ENCODE measurements at places on chromosomes 12 and 14. TPM values are rescaled to one million over a fixed set of nuclear protein-coding genes. Genes with fewer than 3 reads are reported as not detected.

RFLNA gene
- not detected for total RNA-seq

AKAP6 gene
- 0.50 TPM for total RNA-seq

SLC5A8 gene
- not detected for total RNA-seq

- DNase-seq: no peak
These were observed 148.1 kb upstream of the C14orf180 start for GRCh38 chr14:104431351-104431928.

DNA sequence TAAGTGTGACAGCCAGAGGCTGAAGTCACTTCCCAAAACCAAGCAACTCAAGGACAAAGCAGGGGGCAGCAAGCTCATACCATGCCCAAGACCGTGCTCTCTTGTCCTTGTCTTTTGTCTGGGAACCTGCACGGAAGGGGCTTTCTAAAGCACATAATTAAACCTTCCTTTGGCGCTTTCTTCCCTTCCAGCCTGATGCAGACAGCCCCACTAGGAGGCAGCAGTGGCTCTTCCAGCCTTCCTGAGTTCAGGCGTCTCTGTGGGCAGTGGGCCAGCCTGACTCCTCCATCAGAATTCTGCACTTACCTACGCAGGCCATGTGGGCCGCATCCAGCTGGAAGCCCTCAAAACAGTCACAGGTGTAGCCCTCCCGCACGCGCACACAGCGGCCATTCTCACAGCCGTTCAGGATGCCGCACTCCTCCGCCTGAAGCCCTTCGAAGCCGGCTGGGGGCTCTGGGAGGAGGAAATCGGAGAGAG, 7.6 kb downstream of the ISCA2 start:
- DNase-seq: peak; percentile 30

GRCh38 chr12:53036802-53037201, 13.1 kb upstream of the TNS2 start:
- DNase-seq: no peak

DNA sequence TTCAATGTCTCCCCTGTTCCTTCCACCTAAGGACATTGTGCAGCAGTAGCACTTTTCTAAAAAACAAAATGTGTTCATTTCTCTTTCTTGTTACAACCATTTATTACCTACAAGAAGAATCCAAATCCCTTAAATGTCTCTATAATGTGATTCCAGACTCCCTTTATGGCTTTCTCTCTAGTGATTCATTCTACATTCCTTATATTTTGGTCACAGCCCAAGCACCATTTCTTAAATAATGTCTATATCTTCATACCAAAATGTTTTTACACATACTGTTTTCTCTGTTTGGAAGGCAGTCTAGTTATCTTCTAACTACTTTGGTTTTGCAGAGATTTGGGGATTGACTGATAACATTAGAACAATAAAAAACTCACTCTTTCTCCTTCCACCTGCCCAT, 1037.3 kb upstream of the FLRT2 start:
- no peak for DNase-seq

GRCh38 chr14:31489691-31490090, 1.9 kb upstream of the GPR33 start:
- DNase-seq: no peak

GRCh38 chr12:44603701-44604100, 272.4 kb downstream of the NELL2 start:
- DNase-seq: no peak

- DNase-seq: no peak
These were observed 4.5 kb upstream of the NFYB start for GRCh38 chr12:104142543-104142942.

DNA sequence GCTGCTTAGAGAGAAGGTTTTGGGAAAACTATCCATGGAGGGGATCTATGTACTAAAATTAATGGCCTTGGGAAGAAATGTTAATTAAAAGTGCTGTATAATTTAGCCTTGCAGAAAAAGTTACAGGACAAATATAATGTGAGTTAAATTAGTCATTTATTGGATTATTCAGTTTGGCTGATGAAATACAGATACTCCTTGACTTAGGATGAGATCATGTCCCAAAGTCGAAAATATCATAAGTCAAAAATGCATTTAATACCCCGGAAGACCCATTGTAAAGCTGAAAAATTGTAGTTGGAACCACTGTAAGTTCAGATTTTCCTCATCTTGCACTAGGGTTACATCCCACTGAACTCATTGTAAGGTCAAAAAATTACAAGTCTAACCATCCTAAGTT, 9.7 kb downstream of the RTRAF start:
- no peak for DNase-seq

- DNase-seq: no peak
These were observed 1.0 kb upstream of the GPD1 start for GRCh38 chr12:50102646-50103309.

DNA sequence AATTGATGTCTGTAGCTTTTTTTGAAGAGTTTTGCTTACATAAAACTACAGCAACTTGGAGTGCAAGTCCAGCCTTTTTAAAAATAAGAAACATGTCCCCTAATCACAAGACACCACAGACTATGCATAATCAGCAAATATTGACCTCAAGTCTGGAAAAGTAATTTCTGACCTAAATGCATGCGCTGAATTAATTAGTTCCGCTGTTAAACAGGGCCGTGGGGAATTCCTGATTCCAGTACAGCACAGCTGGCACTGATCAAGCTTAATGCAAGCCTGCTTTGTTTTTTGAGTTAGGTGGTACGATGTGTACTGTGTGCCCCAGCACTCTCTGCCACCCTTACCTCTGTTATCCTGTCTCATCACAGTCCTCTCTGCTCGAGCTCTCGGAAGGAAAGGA, 9.2 kb downstream of the MLH3 start:
- no peak for DNase-seq

LMNTD1 gene
- total RNA-seq: not detected

STON2 gene
- total RNA-seq: 1.6 TPM

TAS2R14 gene
- 1.8 TPM for total RNA-seq

- DNase-seq: no peak
These were observed 7.0 kb downstream of the KCNH3 start for GRCh38 chr12:49545815-49546214.

DNA sequence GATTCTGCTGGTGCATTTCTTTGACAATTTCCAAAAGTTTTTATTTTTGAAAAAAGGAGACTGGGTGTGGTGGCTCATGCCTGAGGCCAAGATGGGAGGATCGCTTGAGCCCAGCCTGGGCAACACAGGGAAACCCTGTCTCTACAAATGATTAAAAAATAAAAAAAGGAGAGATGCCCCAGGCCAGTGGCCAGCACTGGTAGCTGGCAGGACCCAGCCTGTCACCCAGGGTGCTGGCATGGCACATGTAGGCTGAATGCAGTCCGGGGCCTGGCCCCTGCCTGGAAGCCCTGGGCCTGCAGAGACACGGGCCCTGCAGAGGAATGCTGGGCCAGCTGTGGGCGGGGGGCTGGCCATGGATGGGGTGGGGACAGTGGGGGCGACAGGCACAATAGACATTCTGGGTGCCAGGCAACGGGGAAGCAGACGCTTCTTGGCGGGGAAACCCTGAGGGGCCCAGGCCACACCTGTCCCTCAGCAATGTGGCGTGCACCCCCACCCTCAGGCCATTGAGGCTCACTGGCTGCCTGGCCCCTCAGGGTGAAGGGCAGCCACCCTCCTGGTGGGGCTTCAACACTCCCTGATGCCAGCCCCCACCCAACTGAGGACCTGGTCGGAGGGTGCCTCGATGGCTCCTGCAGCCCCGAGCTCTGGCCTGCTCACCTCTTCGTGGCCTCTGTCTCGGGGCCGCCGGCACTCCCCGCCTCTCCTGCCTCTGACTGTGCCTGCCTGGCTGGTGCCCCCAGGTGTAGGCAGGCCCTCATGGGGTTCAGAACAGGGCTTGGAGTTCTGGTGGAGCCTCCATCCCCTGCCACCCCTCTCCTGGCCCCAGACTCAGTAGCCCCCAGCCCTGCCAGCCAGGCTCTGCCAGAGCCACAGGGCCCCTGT, 12.1 kb downstream of the TRMT61A start:
- no peak for DNase-seq

DNA sequence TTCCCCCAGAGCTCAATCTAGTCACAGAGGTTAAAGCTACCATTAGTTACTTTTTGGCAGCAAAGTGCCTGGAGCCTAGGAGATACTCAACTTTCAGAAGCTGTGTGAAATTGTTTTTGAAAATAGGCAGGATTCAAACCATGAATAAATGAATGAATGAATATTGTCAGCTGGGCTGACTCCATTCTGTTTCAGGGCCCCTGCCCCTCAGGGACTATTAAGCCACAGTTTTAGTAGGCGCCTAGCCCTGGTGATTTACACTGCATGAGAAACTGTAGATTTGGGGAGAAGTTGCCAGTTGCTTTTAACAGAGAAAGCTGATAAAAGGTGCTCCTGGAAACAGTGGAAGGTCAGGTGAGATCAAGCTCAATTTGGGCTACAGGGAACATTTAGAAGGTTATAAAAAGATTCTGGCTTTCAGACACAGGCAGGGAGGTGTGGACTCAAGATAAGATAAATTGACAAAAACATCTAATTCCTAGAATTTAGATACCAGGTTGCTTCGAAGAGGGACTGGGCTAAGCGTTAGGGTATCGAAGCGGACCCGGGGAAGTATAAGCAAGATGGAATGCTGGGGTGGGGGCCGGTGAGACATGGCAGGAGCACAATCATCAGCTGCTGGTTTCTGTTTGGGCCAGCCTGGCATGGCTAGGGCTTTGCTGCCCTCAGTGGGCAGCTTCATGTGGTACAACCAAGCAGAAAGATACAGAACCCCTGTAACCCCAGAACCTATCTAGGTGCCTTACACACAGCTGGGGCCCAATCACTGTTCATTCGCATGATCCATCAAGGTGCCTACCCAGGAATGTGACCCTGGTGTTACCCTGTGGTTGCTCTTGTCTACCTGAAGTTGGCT, 14.9 kb upstream of the CELA1 start:
- DNase-seq: no peak

DNA sequence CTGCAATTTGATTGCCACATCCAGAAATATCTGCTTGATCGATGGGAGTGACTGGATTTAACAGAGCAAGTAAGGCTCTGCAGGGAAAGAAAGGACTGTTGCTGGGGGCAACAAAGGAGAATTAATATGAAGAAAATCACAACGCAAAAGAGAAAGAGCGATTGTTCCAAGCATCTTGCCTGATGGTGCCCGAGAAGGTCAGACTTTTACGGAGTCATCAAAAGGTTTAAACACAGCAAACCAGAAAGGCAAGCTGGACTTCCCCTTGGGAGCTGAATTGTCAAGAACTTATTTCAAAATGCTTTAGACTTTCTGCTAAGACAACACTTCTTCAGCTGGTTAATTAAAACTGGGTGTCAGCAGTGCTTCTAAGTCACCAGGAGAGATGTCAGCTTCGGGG, 791.5 kb downstream of the MED13L start:
- no peak for DNase-seq

GRCh38 chr12:128387811-128388422, 120.9 kb downstream of the TMEM132C start:
- peak; percentile 63 for DNase-seq

DNA sequence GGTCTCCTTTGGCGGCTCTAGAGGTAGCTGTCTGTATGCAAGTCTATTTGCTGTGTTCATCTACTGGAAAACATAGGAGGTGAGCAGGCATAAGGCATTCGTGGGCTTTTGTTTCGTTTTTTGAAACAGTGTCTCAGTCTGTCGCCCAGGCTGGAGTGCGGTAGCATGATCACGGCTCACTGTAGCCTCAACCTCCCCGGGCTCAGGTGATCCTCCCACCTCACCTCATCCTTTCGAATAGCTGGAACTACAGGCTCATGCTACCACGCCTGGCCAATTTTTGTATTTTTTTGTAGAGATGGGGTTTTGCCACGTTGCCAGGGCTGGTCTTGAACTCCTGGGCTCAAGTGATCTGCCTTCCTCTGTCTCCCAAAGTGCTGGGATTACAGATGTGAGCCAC, 27.5 kb downstream of the FLVCR2 start:
- no peak for DNase-seq

DHRS4L2 gene
- total RNA-seq: 35.7 TPM

DNA sequence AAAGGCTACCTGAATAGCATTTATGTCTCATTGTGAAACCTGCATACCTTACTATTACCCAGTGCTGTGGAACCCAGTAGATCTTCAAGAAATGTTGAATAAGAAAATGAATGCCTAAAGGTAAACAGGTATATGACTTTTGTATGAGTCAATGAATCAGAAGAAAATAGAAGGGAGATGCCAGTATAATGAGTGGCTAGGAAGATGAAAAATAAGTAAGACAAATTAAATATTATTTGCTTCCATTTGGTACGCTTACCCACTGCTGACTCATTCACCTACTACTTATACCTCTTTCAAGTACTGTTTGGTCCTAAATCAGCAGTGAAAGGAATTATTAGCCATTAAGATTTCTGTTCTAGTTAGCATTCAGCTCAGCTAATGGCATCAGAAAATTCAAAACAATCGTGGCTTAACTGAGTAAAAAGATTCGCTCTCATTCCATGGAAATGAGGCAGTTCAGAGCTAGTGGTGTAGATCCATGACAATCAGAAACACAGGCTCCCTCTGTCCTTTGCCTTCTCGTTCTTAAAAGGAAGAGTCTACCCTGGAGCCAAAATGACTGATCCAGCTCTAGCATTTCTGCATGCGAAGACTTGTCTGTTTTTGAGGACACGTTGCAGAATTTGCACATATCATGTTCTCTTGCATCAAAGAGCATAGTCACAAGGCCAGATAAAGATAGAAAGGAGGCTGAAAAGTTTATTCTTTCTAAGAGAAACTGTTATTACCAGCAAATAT, 705.8 kb upstream of the USP15 start:
- DNase-seq: no peak

FAM186B gene
- 0.23 TPM for total RNA-seq

- no peak for DNase-seq
These were observed 7.1 kb downstream of the IFNG-AS1 start for GRCh38 chr12:67996347-67996746.

GRCh38 chr12:58372298-58372697, 430.9 kb downstream of the ATP23 start:
- no peak for DNase-seq

SPTLC2 gene
- total RNA-seq: 28.0 TPM

DNA sequence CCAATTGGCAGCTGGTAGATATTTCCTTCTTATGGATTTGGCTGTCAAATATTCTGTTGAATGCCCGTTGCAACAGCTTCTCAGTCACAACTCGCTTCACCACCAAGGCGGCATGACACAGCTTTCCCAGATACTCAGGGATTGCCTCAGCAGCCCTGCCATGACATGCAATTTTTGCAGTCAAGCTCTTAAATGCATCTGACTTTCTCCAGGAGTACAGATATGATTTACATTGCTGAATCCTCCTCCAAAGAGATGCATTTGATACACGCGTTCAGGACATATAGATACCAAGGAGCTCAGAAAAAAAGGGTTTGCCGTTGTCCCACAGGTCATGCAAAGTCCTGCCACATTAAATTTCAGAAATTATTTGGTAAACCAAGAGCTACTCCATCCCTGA, 6.5 kb downstream of the KRT5 start:
- no peak for DNase-seq

GSC gene
- total RNA-seq: not detected

- DNase-seq: no peak
These were observed 400.7 kb downstream of the DAD1 start for GRCh38 chr14:22188318-22188717.

GRCh38 chr12:10966314-10966713, 20.4 kb downstream of the TAS2R50 start:
- no peak for DNase-seq

ERBB3 gene
- 136 TPM for total RNA-seq

GRCh38 chr14:72532686-72533454, 361.0 kb downstream of the DPF3 start:
- no peak for DNase-seq
